Activated CD4-positive, alpha-beta T cell treated with anti-CD3 and anti-CD28 coated beads for 24 hours (primary cell): ENCODE measurements at places on chromosomes 3 and 15.

- DNase-seq: no peak
Observed at GRCh38 chr3:48129921-48130320, 58.3 kb downstream of the CDC25A start.

DNA sequence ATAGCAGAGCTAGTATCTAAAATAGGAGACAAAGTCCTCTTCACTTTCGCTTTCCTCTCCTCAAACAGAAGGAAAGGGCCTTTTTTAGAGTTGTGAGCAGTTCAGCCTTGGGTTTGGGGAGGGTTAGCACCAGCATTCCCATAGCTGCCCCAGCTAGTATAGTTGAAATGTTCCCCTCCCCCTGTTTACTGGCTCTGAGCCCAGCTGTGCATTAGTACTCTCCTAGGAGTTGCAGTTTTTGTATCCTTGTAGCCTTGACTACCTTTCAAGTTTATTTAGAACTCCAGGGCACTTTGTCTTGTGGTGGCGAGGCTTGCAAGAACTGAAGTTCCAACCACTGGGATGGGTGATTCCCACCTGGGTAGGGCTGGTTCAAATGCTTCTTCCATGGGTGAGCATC lies 245.1 kb upstream of the NAALADL2 start:
- no peak for DNase-seq

GRCh38 chr3:13708301-13708700 lies 159.4 kb downstream of the FBLN2 start:
- no peak for DNase-seq

GRCh38 chr15:73862276-73862675 lies 11.1 kb upstream of the TBC1D21 start:
- DNase-seq: no peak

DNA sequence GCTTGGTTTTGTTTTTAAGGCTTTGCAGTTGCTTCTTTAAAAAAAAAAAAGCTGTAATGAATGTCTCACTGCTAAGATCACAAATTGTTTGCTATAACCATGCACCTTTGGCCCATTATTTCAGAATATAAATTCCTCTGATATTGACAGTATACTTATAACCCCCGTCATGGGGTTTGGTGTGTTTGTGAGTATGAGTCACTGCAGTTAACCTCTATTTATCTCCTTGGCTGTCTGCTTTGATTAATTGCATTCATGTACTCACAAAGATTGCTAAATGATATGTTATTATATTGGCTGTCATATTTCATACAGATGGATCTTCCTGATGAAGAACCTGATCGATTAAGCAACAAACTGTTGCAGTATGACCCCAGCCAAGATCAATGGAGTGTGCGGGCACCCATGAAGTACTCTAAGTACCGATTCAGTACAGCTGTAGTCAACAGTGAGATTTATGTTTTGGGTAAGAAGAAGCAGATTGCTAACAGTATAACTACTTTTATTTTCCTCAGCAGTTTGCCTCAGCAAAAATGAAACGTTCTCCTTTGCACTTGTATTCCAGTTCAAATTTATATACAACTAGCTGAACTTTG lies 14.9 kb downstream of the KBTBD12 start:
- no peak for DNase-seq

GRCh38 chr3:18177271-18177670 lies 247.9 kb downstream of the SATB1 start:
- no peak for DNase-seq
